ENCODE measurements at places on chromosomes 13 and 19.

DNA sequence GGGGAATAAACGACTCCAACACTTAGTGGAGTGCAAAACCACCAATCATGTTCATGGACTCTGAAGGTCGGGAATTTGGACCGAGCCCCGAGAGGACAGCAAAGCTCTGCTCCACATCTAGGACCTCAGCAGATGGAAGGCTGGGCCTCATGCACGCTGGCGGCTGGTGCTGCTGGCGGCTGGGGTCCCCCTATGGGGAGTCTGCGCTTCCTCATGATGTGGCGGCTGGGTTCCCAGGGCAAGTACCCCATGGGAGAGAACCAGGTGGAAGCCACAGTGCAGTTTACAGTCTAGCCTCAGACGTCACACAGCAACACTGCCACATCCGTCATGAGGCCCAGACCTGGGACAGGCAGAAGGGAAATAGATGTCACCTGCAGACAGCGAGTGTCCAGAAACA, 13.2 kb downstream of the PEPD start:
- no peak for DNase-seq

GRCh38 chr13:40485611-40486517, 180.6 kb downstream of the FOXO1 start:
- no peak for DNase-seq

- DNase-seq: no peak
These were observed 104.6 kb downstream of the SOX1 start for GRCh38 chr13:112171570-112171965.

GRCh38 chr13:51935326-51936171, 73.8 kb downstream of the CCDC70 start:
- no peak for DNase-seq

- no peak for DNase-seq
These were observed 692 bp downstream of the ZNF234 start for GRCh38 chr19:44142059-44142433.

DNA sequence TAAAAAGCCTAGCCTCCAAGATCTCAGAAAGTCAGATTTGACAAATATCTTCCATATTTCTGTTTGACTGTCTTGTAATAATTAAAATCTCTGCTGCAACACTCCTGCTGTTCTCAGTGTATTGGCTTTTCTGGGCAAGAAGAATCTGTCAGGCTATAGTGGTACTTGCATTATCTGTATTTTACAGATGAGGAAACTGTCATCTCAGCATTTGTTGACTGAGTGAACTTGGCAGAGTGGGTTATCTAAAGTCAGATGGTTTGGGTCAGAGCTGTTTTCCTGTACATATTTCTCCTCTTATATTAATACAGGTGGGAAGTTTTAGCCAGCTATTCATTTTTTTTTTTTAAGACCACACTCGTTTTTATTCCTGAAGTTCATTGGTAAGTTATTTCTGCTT, 1378.2 kb upstream of the PCDH20 start:
- no peak for DNase-seq

- peak; percentile 46 for DNase-seq
These were observed at the start of gene S1PR5 for GRCh38 chr19:10517361-10517759. Gene S1PR5, minus strand, starts transcription at chr19:10517447. Its CDS starts 2,436 bp downstream, at chr19:10515011.

Measured in left ventricle myocardium superior (tissue), 1 donor.